ENCODE measurements at places on chromosomes 2 and 18.

GRCh38 chr2:43312755-43313641, 86.6 kb upstream of the ZFP36L2 start:
- no peak for DNase-seq

DNA sequence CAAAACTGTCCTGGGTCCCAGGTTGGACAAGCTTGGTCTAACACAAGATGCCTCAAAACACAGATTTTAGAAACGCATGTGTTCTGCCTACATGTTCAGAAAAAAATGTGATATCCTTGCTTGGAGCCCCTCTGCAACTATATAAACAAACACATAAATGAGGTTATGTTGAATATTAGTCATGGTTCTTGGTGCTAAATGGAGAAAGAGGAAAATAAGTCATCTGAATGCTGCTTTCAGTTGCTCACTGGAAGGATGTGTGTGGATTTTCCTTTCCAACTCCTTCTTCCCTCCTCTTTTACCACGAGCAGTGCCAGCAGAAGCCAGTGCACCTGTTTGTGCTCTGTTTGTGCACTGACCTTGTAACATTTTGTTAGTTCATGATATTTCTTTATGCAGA, 85.3 kb downstream of the PIEZO2 start:
- DNase-seq: no peak

GRCh38 chr2:120161190-120161589, 62.0 kb downstream of the TMEM185B start:
- no peak for DNase-seq

DNA sequence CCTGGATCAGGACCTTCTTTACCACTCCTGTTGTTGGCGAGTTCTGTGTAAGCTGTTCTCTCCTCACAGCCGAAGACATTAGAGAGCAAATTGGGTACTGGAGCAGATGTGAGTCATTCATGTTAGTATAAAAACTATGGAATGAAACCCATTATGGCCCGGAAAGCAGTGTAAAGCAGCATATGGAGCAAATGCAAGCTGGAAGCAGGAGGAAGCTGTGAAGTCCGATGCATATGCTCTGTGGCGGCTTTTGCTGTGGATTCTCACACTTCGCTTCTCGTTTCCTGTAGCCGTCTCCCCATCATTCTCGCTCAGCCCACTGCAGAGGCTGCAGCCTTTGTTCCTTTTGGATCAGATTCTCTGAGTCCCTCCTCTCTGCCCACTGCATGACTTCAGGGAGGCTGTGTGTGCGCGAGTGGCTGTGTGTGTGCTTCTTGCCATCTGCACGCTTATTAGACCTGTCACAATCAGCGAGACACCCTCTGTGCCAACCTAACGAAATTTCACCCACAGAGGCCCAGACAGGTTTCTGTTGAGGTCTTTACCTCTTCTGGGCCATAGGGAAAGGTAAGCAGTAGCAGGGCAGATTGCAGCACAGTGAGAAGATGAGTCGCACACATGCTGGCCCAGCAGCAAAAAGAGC, 3.3 kb upstream of the GALNT14 start:
- DNase-seq: no peak

GRCh38 chr2:145939949-145940348, 1420.0 kb upstream of the ZEB2 start:
- no peak for DNase-seq

- DNase-seq: no peak
These were observed 825 bp downstream of the THUMPD2 start for GRCh38 chr2:39778233-39778632.

DNA sequence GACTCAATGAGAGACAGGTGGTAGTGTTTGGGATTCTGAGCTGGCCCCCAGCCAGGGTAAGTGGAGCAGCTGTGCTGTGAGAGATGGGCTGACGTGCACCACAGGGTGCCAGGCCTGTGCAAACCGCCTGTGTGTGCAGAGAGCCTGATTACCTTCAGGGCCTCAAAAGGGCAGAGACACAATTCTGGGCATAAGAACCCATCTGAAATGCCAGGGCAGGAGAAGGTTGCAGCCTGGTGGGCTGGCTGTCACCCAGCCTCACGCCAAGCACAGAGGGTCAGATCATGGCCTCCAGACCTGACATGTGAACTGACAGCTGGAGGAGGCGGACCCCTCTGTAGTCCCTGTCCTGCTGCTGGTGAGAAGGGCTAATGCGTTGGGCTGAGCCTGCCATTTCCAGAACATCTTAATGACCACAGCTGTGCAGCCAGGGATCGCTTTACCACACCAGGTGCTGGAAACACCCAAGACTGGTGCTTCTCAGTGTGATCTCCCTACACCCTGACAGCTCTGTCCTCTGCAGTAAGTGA, 100.9 kb downstream of the ARL4C start:
- DNase-seq: no peak

DNA sequence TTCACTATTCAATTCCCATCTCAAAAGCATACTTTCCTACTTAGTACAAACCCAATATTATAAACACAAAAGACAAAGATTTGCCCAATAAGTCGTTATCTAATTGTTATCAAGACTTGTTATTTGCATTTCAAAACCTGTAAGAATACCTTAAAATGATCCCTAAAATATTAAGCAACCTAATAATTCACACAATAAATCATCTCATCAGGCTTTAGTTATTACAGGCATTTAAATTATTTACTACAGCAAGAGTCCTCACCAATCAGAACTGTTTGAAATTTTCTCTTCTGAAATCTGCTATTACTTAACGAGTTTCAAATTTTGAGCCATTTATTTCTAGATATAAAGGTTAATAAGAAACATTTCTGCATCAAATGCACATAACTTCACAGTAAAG, 1.6 kb downstream of the CCDC88A start:
- DNase-seq: no peak

- peak; percentile 40 for DNase-seq
These were observed 3.9 kb upstream of the SOS1 start for GRCh38 chr2:39124746-39125057.

- DNase-seq: no peak
These were observed 10.7 kb downstream of the PER2 start for GRCh38 chr2:238277695-238278094.

DNA sequence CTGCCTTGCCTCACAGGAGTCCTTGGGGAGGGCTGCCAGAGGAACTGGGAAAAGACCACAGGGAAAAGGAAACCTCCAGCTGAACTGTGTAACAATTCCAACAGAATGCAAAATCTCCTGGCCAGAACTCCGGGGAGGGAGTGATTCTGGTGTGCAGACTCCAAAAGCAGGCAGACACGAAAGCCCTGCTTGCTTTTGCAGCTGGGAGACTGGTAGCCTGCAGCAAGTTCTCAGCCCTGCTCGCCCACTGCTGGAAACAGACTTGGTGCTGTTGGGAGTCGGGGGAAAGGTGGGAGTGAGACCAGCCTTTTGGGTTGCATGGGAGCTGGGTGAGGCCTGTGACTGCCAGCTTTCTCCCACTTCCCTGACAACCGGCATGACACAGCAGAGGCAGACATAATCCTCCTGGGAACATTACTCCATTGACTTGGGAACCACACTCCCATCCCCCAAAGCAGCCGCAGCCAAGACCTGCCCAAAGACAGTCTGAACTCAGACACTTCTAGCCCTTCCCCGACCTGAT, 26.0 kb upstream of the NMI start:
- no peak for DNase-seq
